ENCODE measurements at places on chromosomes 7 and 10.

DNA sequence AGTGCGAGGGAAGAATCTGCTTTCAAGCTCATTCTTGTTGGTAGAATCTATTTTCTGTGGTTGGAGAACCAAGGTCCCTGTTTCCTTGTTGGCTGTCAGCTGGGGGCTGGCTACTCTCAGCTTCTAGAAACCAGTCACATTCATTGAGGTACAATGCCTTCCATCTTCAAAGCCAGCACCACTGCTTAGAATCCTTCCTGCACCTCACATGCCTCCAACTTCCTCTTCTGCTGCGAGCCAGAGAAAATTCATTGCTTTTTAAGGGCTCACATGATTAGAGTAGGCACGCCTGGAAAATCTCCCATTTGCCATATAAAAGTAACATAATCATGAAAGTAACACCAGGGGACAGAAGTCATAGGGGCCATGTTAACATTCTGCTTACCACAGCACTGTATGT, 28.7 kb downstream of the TES start:
- no peak for DNase-seq

- DNase-seq, result no peak
Measured at GRCh38 chr7:126483972-126484371, 768.8 kb downstream of the GRM8 start.

GRCh38 chr7:39589323-39590111, 23.3 kb downstream of the YAE1 start:
- DNase-seq, result peak; percentile 44

DNA sequence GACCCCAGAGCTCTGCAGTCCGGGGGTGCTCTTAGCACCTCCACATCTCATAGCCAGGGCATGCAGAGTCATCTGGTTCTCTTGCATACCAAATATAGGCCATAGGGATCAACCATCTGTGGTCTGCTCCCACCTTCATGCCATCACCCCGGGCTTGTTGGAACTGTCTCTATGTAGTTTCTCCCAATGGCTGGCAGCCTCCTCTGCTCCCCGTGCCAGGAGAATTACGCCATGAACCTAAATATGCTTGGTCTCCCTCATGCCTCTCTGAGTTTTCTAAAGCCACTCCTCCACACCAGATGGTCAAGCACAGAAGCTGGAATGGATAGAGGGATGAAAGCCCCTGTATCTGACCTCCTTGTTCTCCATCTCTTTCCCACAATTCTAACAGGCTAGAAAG, 302.6 kb upstream of the MYO3A start:
- DNase-seq, result no peak

DNA sequence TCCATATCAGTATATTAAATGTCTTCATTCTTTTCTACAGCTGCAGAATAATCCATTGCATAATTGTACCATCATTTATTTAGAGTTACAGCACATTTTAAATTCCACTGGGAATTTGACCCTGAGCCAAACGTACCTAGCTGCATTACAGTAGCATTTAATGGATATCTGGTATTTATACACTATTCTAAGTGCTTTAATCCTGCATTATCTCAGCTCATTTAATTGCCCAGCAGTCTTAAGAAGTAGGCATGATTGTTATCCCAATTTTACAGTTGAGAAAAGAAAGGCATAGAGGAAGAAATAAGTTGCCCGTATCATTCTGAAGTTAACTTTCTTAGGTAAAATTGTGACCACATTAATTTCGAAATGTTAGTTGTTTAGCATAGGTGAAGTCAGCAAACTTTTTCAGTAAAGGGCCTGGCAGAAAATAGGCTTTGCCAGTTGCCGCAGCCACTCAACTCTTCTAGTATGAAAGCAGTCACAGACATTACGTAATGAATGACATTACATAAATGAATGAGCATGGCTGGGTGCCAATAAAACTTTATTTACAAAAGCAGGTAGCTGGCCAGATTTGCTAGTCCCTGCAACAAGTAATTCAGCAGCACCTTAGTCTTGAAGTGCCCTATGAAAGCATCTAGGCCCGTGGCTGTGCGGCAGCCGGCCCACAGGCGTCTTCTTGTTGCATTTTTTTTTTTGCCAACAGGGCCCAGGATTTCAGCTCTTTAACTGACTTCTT, 30.0 kb downstream of the GUSB start:
- DNase-seq, result no peak

GRCh38 chr10:97416565-97416964, 9.4 kb upstream of the PGAM1 start:
- DNase-seq, result no peak

DNA sequence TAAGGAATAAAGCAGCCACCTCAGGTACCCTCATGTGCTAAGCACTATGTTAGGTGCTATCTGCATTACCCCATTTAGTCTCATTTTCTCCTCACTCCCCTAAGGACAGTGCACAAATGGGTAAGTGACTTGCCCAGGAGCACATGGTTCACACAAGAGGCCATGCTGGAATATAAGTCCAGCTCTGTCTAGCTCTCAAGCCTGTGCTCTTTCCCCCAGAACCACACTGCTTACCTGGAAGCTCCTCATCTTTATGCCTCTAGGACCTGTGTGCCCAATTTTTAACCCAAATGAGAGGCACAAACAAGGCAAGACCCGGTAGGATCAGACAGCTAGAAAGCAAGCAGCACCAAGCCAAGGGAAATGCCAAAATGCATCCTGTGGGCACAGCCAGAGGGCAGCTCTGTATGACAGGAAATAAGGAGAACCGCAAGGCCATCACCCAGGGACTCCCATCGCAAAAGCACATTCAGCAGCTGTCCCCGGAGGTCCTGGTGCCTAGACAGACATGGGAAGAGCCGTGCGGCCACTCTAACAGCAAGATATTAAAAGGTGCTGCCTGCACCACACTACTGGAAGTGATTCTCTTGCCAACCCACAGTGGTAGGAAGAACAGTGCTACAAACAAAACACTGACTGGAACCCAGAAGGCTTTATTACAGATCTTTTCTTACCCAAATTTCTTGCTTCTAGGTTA, 88.1 kb downstream of the GSAP start:
- no peak for DNase-seq
